ENCODE measurements at places on chromosomes 1 and 21. TPM values are rescaled to one million over a fixed set of nuclear protein-coding genes. Genes with fewer than 3 reads are reported as not detected.

The FLG2 gene
- total RNA-seq: not detected

The YY1AP1 gene
- 55.3 TPM for total RNA-seq

The SFPQ gene
- 182 TPM for total RNA-seq

The C1orf167 gene
- total RNA-seq: 2.2 TPM

The OXCT2 gene
- total RNA-seq: 0.47 TPM

The OLIG1 gene
- 0.59 TPM for total RNA-seq

The OR2G6 gene
- total RNA-seq: not detected

The FMO3 gene
- total RNA-seq: 13.4 TPM

The MYOM3 gene
- 0.15 TPM for total RNA-seq

The PLA2G2F gene
- not detected for total RNA-seq

The CYP4Z1 gene
- total RNA-seq: 1.4 TPM

The SPRR2B gene
- not detected for total RNA-seq

The DESI2 gene
- 43.7 TPM for total RNA-seq

DNA sequence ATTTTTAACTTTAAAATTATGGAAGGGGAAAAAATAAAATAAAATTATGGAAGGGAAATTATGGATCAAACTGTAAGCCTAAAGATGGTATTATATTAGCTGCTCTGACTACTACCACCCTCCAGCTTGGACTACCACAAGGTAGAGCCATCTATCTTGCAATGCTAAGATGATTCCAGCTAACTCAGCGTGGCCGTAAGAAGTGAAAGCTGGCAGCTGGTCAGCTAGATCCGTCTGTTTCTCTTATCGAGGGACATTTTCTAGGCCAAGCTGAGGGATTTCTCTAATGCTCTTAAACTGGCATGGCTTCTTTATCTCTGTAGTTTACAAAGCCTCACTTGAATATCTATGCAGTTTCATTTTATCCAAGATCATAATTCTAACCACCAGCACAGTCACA is 31.5 kb downstream of the LYST start:
- DNase-seq: no peak

DNA sequence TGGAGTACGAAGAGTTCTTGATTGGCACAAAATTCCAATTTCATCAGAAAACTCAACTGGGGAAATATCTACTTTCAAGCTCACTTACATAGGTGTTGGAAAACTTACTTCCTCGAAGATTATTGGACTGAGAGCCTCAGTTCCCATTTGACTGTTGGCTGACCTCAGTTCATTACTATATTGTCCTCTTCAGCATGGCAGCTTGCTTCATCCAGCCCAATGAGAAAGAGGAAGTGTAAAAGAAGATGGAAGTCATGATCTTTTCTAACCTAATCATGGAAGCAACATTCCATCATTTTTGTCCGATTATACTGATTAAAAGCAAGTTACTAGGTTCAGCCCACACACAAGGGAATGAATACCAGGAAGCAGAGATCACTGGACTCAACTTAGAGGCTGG is 49.4 kb downstream of the HSD3B1 start:
- DNase-seq: no peak

- no peak for DNase-seq
Measured at GRCh38 chr1:64495878-64496277, 25.9 kb downstream of the CACHD1 start.

DNA sequence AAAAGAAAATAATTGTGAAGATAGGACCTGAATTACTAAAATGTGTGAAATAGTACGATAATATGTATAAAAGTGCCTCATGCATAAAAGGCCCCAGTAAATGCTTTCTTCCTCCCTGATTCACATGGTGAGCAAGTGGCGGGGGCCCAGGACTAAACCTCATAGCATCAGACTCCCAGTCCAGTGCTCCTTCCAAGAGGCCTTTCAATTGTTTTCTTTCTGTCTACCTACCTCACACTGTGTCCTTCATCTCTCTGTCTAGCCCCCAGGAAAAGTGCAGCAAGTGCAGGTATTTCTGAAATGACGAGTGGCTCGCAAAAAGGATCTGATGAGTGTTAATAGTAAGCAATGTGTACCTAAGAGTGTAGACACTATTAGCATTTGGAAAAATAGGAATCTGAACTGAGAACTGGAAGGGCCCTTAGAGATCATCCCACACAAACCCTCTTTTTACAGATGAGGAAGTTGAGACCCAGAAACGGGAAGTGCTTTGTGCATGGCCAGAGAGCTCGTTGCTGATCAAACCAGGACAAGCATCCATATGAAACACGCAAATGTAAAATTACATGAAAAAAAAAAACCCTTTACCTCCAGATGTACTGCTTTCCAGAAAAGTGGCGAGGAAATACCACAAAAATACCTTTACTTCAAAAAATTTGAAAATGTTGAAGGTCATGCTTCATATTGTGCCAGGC is 118.2 kb upstream of the HOOK1 start:
- DNase-seq: no peak

GRCh38 chr1:221394011-221394544 is 347.8 kb downstream of the DUSP10 start:
- no peak for DNase-seq

DNA sequence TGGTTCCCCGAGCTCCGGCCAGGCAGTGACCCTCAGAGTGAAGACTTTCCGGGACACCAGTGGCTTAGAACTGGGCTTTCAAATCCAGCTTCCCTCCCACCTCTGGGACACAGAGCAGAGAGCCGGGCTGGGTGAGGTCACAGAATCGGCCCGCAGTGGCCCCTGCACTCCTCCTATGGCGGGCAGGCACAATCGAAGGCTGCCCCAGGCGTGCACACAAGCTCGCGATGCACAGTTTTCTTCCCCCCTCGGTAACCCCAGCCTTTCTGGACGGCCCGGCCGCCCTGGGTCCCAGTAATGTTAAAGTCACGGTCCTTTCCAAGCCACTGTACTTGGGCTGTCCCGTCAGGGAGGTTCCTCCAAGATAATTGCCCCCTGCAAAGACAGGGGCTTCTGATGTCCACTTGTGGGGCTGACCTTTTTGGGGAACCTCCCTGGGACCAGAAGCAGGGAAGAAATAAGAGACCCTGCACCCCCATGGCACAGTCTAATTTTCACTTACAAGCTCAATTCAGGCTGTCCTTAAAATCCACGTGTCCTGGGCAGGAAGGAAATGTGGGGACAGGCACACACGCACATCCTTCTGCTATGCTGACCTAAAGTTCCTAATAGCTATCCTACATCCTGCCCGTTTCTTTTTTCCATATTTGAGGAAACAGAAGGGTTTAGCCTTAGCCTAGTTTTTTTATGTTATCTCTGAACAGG is 13.7 kb downstream of the TFF3 start:
- no peak for DNase-seq

DNA sequence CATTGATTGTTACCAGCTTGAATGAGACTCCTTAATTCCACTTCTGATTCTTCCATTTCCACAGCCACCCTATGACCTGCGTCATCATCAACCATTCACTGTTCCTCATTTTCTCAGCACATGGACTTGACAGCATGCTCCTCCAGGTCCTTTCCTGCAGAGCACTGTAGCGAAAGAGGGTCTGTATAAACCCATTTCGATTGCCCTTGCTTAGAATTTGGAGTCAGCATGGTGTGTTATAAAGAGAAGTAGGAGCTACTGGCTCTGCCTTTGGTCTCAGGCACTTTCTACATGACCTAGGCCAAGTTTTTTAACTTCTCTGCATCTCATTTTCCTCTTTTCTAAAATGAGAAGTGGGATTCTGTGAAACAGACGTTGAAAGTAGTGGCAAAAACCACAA is 133.8 kb downstream of the AK5 start:
- no peak for DNase-seq

- peak; percentile 45 for DNase-seq
Measured at GRCh38 chr1:5718831-5719632, 273.2 kb downstream of the NPHP4 start.

- DNase-seq: no peak
Measured at GRCh38 chr21:42474043-42474831, 21.8 kb downstream of the RSPH1 start.

GRCh38 chr1:150009604-150010392 is 728 bp downstream of the OTUD7B start:
- no peak for DNase-seq

DNA sequence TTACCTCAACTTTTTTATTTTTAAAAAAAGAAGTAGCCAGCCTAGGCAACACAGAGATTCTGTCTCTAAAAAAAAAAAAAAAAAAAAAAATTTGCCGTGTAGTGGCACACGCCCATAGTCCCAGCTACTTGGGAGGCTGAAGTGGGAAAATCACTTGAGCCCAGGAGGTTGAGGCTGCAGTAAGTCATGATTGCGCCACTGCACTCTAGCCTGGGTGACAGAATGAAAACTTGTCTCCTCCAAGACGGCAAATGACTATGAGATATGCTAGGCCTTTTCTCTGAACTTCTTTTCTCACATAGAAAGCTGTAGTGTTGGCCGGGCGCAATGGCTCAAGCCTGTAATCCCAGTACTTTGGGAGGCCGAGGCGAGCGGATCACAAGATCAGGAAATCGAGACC is 24.7 kb upstream of the PTCH2 start:
- DNase-seq: peak; percentile 58

GRCh38 chr1:30413606-30414005 is 309.8 kb downstream of the MATN1 start:
- no peak for DNase-seq

DNA sequence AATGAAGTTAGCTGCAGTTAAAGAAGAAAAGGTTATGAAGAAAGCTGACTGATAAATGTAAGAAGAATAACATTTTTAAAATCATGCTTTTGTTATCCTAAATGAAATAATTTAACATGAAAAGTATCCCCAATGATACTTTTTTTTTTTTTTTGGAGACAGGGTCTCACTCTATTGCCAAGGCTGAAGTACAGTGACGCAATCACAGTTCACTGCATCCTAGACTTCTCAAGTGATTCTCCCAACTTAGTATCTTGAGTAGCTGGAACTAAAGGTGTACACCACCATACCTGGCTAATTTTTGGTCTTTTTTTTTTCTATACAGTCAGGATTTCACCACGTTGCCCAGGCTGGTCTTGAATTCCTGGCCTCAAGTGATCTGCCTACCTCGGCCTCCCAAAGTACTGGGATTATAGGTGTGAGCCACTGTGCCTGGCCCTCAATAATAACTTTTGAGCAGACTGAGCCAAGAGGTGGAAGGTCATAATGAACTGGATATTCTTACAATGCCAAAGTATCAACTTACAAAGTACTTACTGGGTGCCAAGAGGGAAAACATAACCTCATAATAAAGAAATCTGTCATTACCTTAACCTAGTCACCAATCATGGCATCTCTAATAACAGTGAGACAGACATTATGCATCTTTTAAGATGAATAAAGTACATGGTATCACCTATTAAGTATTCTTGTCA is 94.5 kb downstream of the EVI5 start:
- DNase-seq: no peak

DNA sequence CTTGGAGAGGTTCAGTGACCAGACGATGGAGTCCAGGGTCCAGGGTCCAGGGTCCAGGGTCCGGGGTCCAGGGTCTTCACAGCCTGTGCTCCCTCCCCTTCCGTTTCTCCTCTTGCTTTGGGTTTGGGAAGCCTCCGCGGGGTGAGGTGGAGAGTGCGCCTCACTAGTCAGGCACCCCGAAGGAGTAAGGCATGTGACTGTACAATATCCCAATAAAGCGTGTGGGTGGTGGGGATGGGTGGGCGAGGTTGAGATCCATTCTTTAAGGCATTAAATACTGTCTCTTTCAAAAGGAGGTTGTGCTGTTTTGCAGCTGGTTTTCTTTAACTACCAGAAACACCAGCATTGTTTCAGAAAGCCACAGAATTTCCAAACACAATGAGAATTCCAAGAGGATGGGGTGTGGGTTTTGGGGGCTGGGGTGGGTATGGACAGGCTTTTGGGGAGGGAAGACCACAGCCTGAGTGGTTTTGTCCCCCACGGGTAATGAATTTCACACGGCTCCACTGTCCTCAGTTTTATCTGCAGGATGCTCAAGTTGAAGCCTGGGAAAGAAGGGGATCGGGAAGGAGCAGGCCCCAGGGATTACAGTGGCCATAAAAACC is 65.7 kb downstream of the KIF26B start:
- DNase-seq: no peak

GRCh38 chr1:10975567-10976326 is 36.7 kb upstream of the TARDBP start:
- DNase-seq: no peak
